ENCODE measurements at places on chromosomes 1 and 21.
A peak's percentile ranks its signal among the peaks of the same experiment; 100 is the strongest.

DNA sequence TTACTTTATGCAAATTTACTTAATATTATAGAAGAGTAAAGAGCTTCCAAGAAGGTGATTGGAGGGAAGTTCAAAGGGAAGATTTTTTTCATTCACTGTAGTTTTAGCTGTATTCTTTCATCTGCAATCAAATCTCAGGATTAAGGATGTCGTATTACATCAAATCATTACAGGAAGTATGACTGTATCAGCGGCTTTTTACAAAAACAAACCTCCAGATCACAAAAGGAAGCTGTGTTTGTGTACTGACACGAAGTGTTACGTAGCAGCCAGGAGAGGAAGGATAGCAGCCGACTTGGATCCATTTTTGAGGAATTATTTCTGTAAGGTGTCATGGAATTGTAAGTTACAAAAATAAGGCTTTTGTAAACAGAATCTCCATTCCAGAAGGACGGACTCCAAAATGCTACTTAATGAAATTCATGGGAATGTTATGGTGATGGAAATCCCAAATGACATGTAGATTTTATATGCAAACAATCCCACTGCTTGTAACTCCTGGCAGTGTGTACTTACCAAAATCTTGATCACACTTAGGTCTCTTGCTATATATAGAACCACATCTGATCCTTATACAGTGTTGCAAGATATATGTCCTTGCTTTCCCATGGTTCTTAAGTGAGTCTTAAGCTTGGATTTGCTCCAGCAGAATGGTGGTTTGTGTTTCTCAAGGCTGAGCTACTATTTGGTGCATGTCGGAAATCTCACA is 49.8 kb downstream of the KCNJ15 start:
- peak; percentile 79 for DNase-seq

DNA sequence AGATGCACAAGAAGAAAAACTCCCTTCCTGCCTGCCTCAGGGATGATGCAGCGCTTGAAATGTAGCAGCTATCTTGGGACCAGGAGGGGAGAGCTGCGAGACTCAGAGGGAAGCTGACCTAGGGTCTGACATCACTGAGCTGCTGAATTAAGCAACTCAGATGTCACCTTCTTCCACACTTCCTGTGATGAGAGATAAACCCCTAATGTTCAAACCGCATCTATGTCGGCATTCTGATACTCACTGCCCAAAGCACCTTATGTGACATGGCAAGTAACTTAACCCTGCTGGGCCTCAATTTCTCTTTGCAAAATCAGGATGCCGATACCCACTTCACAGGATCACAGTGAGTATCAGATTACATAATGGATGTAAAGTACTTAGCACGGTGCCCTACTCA is 9.1 kb upstream of the AK2 start:
- DNase-seq, result no peak

DNA sequence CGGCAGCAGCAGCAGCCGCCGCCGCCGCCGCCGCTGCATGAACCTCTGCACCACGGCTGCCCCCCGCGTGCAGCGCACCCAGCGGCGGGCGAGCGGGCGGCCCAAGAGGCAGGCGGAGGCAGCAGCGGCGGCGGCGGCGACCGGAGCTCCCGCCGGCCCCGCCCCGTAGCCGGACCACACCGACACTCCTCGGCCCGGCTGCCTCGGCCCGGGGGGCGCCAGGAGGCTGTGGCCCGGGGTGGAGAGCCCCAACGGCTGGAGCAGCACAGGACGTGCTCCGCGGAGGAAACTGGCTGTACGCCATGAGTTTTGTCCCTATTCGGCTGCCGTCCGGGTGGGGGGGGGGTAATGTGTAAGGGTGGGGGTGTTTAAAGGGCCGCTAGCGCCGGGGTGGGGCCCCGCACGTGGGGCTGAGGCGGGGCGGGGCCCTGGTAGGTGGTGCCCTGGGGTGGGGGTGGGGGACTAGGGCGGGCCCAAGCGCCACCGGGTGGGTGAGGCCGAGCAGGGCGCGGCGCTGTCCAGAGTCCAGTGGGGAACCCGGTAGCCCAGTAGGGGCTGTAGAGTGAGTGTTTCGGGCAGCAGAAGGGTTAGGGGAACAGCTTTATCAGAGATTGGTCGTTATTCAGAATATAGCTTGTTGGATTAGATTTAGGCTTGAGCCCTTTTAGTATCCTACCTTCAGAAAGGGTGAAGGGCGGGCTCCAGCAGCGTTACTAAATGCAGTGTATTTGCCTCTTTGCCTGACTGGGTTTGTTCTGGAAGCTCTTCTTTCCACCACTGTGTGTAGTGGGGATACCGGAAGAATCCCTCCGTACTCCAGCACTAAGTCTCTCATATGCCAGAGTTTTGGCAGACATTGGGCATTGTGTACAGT is at the start of gene FAM78B:
Gene FAM78B, minus strand, starts transcription at position 304 of the 874 bp plus-strand sequence. CDS start 753 bp downstream, outside the sequence.
- DNase-seq, result peak; percentile 58

GRCh38 chr1:248590055-248590454 is 7.4 kb downstream of the OR2T10 start:
- no peak for DNase-seq

DNA sequence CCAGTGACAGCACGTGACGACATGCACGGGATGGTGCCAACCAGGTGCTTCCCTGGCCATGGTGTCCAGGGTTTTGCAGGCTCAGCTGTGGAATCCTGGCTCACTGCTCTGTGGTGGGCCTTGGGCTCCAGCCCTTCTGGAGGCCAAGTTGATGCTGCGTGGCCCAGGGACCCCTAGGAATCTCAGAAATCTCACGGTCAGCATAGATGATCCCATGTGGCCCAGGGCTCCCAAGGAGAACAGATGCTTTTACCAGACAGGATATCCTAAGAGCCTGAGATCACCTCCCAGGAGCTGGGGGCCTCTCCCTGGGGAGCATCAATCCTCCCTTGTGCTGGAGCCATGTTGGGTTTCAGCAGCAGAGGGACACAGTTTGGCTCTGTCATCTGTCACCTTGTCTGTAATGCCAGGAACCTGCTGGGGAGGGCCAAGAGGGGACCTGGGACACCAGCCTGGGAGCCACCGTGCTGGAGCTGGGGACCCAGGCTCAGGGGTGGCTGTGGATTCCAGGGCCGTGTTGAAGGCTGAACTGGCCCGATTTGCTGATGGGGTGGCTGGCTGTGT is 63.9 kb downstream of the TRIM11 start:
- no peak for DNase-seq

Data from H4 (cell line).